ENCODE measurements at places on chromosomes 4 and X. TPM values are rescaled to one million over a fixed set of nuclear protein-coding genes. Genes with fewer than 3 reads are reported as not detected.

GRCh38 chr4:17246656-17247055 lies 265.2 kb downstream of the QDPR start:
- DNase-seq: no peak

DNA sequence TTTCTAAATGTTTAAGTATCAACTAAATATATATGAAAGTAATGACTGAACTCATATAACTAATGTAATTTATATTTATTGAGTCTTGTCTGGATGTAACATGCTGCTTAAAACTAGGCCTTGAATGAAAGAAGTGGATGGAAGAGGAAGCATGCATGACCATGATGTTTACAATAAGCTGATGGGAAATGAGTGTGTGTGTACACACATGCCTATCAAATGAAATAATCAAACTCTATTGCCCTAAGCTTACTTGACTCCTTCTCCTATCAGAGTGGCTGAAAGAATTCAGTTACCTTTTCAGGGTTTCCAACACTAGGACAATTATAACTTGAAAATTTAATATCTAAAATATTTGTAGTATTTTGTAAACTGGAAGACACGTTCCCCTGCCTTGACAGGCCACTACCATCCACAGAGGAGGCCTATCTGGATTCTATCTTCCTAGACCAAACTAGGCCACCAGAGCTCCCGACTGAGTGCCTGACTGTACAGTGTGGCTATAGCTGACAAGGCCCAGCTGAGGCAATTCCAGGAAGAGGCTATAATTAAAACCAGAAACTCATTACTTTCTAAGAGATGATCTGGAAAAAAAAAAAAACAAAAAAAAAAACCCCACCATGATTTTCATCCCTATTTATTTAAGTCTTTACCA lies 7.6 kb downstream of the ARSJ start:
- no peak for DNase-seq

- no peak for DNase-seq
Observed at GRCh38 chr4:138404251-138404650, 162.1 kb upstream of the SLC7A11 start.

Gene AKAP4
- total RNA-seq: not detected

DNA sequence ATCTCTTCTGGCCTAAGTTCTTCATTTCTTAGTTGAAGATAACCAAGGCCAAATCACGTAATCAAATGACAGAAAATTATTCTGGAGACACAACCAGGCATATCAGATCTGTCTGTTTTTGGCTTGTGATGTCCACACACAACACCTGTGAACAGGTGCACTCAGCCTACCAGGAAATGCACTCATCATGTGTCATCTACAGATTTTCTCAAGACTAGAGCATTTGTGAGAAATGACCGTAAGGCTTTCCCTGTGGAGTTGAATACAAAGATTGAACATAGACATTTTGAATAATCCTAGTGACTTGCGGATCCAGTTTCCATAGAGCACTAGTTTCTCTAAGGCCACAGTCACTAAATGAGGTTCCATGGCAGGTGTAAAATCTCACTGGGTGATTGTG lies 26.7 kb upstream of the CXCL8 start:
- DNase-seq: no peak

GRCh38 chr4:48594180-48594579 lies 104.1 kb downstream of the ZAR1 start:
- DNase-seq: no peak

Gene INPP4B
- 45.7 TPM for total RNA-seq

- peak; percentile 83 for DNase-seq
Observed at GRCh38 chr4:127965803-127966175, 583 bp downstream of the ABHD18 start.

- no peak for DNase-seq
Observed at GRCh38 chr4:155543126-155543765, 123.4 kb upstream of the GUCY1A1 start.

DNA sequence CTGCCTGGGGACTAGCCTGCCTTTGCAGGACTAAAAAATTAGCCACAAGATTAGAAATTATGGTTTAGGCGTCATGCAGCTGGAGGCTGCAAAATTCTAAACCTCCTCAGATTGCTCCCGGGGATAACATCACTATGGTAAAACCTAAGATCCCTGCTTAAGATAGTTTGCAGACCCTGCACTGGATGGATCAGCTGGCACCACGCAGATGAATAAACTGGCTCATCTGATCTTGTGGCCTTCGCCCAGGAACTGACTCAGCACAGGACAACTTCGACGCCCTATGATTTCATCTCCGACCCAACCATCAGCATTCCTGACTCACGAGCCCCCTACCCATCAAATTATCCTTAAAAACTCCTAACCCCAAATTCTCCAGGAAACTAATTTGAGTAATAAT lies 482.4 kb downstream of the SPRY1 start:
- DNase-seq: no peak

Gene KIF4A
- 22.4 TPM for total RNA-seq

DNA sequence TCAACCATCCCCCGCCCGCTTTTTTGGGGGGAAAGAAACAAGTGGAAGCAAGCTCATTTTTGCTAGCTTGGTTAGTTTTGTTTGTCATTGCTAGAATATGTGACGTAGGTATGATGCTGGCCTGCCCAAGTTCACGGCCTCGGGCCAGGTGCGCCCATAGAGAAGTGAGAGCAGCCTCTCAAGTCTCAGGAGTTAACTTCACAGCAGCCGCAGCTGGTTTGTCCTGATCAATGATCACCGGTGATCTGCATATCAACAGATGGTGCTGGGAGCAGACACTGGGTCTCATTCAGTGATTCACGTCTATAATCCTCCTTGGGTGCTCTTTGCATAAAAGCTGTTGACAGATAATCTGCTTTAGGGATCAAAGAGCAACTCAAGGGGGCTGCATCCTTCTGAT lies 50.1 kb downstream of the ENPP6 start:
- DNase-seq: no peak

- DNase-seq: no peak
Observed at GRCh38 chr4:123412091-123412505, 15.5 kb downstream of the SPRY1 start.

DNA sequence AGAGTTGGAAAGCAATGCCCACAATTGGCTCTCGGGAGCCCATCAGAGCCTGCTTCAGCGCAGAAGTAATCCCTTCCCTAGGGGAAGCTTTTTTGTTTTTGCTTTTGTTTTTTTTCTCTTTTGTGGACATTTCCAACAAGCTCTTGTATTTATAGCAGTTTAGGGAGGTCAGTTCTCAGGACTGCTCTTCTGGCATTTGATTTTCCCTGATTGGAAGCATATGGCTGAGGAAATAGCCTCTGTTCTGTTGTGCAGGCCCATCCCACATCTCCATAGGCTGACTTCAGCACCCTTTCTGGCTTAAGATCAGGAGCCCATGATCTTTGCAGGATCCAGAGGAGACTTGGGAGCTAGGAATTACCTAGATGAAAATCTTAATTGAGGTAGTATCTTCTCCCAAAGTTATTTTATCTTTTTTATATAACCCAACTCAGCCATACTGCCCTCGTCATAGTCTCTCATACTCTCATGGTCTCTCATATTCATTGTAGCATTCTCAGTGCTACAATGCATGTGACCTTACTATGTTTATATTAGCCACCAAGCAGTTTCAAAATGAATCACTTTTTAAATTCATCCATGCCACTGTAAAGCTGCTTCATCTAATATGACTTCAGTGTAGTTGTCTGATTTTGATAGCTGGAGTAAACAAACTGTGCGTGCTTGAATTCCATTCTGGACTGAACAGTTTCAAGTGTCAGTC lies 16.7 kb downstream of the PAGE4 start:
- DNase-seq: no peak

GRCh38 chr4:25160714-25161592 lies 704 bp upstream of the SEPSECS start:
- DNase-seq: no peak

- no peak for DNase-seq
Observed at GRCh38 chr4:7978907-7979651, 39.4 kb upstream of the AFAP1 start.
